ENCODE measurements at places on chromosomes 4 and X.

DNA sequence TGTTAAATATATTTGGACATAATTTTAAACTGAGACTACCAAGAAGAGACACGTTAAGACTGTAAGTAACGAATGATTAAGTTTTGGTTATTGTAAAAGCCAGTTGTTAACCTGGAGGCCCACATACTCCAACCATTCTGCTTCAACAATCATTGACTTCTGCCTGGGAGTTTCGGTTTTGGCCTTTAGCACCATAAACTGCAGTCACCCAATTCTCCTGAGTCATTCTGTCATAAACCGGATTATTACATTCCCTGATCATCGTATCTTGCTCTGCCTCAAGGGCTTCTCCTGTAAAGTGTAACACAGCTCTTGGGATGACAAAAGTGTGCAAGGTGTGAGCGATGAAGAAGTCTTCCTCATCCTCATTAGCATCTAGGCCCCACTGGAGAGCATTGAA lies 46.9 kb upstream of the PABPC1L2A start:
- DNase-seq = no peak

GRCh38 chr4:39987485-39987884 lies 9.8 kb upstream of the PDS5A start:
- no peak for DNase-seq

GRCh38 chr4:138413273-138413672 lies 171.1 kb upstream of the SLC7A11 start:
- no peak for DNase-seq

DNA sequence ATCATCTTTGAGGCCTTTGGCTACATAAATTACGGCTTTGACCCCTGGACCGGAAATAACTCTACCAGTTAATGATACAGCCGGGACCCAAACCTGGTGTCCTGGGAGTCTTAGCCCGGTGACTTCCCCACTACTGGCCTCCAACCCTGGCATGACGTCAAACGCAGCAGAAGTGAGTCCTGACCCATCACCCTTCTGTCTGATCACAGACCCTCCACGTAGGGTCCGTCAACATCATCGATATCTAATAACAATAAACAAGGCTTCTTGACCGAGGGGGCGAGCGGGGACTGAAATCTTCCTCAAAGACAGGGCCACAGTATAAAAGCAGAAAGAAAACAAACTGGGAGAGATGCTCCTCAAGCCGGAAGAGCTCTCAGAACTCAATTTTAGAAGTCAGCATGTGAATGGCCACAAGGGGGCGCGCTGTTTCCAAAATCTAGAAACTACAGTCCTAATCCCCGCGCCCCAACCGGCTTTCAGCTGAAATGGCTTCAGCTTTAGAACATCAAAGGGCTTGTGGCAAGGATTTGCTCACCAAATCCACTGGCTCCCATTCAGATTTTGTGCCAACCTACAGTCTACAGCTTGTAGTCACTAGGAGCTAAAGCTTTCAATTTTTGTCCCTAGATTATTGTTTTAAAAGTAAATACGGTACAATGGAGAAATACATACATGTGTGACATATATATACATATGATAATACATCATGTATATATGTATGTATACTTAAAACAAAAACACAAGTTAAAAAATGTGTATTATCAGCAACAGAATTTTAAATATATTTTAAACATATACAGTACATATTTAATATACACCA lies 46.4 kb upstream of the ENPP6 start:
- DNase-seq = peak; percentile 58

- no peak for DNase-seq
Measured at GRCh38 chrX:149908308-149908707, 21.1 kb upstream of the HSFX4 start.

DNA sequence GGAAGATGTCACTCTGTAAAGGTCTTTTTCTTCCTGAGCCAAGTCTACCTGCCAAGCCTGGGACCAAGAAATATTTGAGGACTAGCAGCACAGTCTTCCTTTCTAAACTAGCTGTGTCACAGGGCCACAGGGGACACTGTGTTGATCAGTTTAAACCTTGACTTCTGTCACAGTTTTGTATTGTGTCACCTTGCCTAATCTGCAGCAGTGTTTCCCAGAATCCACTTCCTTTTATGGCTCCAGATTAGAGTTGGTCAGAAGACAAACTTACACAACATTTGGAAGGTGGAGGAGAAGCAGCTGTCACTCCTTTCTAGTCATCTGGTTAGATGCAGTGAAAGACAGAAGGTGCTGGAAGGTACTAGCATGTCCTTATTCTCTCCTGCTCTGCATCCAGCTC lies 143.1 kb upstream of the BCOR start:
- no peak for DNase-seq

- DNase-seq = no peak
Measured at GRCh38 chr4:184384056-184384809, 90.1 kb downstream of the IRF2 start.

- peak; percentile 35 for DNase-seq
Measured at GRCh38 chr4:40121515-40121914, 64.9 kb downstream of the N4BP2 start.

- no peak for DNase-seq
Measured at GRCh38 chrX:12423346-12423745, 285.1 kb downstream of the FRMPD4 start.

DNA sequence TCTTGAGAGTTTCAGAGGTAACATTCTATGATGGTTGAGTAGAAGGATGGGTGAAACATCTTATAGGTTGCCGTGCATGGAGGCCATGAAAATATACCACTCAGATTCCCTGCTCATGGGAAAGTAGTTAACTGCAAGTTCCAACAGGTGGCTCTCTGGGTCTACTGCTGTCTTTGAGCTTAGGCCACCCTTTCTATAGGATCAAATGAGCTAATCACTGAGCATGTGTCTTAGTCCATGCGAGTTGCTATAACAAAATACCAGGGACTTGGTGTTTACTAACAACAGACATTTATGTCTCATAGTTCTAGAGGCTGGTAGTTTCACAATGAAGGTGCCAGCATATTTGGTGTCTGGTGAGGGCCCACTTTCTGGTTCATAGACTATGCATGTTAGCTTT lies 144.8 kb upstream of the UNC5C start:
- no peak for DNase-seq

DNA sequence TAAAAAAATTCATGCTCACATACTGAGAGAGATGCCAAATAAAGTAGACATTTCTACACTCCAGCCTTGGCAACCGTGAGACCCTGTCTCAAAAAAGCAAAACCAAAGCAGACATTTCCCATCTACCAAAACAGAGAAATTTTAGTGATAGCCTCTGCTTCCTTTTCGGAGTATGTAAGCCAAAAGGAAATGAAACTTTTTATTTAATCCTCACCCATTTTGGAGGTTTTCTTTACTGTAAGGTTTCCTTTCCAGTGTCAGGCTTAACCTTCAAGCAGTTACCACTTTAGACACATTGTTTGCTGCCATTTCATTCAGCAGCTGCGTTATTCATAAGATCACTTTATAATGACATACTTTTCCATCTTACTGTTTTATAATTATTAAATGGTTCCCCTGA lies 15.9 kb downstream of the ADD1 start:
- no peak for DNase-seq

DNA sequence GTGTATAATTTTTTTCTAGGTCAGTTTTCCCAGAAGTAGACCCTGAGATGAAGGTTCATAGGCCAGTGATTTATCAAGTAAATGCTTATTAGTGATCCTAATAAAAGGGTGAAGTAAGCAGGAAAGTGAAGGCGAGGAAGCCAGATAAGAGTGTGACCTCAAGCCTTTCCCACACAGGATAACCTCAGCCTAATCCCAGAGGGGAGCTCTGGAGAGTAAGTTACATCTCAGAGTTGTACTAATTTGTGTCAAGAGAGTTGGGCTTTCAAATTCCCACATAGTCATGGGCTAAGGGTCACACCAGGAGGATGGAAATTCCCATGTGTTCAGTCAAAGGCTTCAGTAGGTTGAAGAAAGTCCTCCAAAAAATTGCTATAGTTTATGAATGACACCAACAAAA lies 191.4 kb downstream of the ADGRA3 start:
- no peak for DNase-seq

DNA sequence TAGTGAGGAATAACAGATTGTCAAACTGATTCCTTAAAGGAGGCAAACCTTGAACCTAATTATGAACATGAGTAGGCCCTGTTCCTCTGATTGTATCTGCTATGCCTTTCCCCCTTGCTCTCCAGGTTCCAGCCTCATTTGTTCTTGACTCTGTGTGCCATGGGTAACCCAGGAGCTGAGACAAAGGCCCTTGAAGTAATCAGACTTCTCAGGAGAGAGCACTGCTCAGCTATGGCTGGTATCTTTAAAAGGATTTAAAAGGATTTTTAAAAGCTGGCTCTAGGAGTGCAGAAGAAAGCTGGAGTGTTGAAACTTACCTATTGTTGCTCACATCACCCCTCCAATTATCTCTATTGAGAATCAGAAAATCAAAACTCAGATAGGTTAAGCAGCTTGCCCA lies 1565.5 kb upstream of the AGA start:
- no peak for DNase-seq

DNA sequence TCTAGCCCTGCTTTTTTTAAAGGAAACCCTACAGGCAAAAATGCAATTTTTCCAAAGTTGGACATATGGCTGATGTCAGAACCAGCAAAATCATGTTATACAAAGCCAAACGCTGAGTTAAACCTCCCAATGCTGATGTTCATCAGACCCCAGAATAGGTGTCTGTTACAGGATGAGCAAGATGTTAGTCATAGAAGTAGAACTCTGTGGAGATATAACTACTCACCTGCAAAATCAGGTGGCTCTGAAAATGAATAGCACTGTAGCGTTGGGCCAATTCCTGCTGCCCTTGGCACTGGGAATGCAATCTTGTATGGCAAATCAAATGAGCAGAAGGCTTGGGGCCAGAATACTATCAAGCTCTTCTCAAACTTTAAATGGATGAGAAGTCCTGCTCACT lies 634.1 kb downstream of the RPA4 start:
- DNase-seq = no peak

DNA sequence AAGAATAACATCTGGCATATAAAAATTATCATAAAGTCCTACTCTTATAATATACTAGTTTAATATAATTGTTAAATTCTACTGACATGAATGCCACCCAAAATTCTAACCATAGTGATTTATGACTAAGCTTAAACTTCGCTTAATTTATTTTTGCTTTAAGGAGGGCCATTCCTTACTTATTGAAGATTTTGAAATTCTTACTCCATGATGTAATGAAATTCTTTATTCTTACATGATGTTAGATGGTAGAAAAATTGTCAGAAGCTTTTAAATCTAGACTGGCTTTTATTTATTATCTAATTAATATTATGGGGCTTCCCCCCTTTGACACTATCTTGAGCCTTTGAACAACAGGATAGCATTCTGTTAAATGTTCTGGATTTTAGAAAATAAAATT lies 19.5 kb upstream of the SUPT20HL2 start:
- DNase-seq = no peak

GRCh38 chr4:175054980-175055379 lies 136.8 kb downstream of the ADAM29 start:
- no peak for DNase-seq

DNA sequence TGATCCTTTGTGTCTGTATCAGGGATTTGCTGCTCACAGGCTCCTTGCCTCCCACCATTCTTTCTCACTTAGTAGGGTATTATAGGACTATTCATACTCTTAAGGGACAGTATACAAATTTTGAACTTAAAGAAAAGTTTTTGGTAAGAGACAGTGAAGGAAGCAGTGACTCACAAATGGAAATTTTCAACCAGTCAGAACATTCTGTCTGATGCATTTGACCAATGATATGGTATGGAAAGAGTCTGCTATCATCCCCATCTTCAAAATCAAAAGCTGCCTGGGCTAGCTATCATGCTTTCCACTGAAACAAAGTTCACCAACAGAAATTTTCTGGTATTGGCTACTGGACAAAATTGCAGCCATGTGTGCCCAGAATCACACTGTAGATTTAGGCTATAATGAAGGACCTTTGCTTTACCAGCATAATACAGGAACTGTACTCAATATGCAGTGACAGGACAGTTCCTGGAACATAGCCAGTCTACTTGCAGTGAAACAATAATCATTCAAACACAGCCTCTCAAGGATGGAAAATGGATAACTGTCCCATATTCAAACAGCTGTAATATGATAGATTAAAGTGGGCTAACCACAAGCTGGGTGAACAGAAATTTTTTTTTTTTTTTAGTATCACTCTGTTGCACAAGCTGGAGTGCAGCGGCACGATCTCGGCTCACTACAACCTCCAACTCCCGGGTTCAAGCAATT lies 109.0 kb upstream of the ACSL4 start:
- no peak for DNase-seq

- no peak for DNase-seq
Measured at GRCh38 chr4:13656569-13657405, 29.3 kb upstream of the BOD1L1 start.

GRCh38 chr4:184583738-184584502 lies 65.3 kb downstream of the CASP3 start:
- DNase-seq = no peak

DNA sequence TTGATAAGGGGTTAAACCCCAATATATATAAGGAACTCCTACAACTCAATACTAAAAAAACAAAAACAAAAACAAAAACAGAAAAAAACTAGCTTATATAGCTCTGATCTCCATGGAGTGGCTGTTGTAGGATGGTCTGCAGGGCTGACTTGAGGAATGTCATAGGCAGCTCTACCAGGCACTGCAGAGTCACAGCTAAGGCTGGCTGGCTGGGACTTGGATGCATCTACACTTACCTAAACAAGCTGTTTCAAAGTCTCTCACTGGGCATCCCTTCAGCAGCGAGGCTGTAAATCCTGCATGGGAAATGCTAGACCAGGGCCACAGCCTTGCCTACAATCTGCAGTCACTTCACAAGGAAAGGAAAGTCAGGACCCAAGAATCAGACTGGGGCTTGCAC lies 61.3 kb downstream of the HOPX start:
- no peak for DNase-seq

GRCh38 chr4:147787204-147787603 lies 55.3 kb downstream of the ARHGAP10 start:
- DNase-seq = no peak

GRCh38 chr4:124097447-124097846 lies 615.1 kb downstream of the ANKRD50 start:
- no peak for DNase-seq

GRCh38 chr4:38094419-38094818 lies 134.2 kb downstream of the PTTG2 start:
- DNase-seq = no peak

- DNase-seq = no peak
Measured at GRCh38 chrX:39891781-39892180, 206.0 kb downstream of the BCOR start.

- no peak for DNase-seq
Measured at GRCh38 chrX:148592595-148592994, 92.2 kb downstream of the AFF2 start.

GRCh38 chr4:89757154-89757719 lies 79.7 kb downstream of the SNCA start:
- no peak for DNase-seq

- DNase-seq = no peak
Measured at GRCh38 chr4:188107931-188108843, 1.2 kb downstream of the TRIML2 start.

- DNase-seq = no peak
Measured at GRCh38 chr4:155367608-155368007, 9.2 kb downstream of the MAP9 start.

- no peak for DNase-seq
Measured at GRCh38 chr4:21046141-21046540, 345.9 kb downstream of the PACRGL start.

All from SIG-M5 (cell line).